ENCODE measurements at places on chromosomes 6 and 20.

DNA sequence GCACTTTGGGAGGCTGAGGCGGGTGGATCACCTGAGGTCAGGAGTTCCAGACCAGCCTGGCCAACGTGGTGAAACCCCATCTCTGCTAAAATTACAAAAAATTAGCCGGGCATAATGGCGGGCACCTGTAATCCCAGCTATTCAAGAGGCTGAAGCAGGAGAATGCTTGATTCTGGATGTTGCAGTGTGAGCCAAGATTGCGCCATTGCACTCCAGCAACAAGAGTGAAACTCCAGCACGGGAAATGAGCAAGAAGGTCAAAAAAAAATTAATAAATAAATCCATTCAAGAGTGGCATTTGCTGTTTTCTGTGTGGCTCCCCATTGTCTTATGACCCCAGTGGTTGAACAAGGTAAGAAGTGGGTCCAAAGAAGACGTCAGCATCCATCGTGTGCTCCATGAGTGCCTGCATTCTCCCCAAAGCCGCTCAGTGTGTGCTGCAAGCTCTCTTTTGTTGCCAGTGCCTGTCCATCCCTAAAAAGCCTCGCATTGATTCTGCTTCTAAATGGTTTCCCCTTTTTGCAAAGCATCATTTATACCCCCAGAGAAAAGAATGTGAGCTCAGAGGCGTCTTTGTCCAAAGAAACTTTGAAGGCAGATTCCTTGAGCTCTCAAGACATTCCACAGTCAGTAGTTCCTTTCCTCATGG is 38.8 kb upstream of the MAP3K4 start:
- DNase-seq: no peak

- DNase-seq: no peak
These were observed 561.8 kb upstream of the AGPAT4 start for GRCh38 chr6:161835500-161836215.

DNA sequence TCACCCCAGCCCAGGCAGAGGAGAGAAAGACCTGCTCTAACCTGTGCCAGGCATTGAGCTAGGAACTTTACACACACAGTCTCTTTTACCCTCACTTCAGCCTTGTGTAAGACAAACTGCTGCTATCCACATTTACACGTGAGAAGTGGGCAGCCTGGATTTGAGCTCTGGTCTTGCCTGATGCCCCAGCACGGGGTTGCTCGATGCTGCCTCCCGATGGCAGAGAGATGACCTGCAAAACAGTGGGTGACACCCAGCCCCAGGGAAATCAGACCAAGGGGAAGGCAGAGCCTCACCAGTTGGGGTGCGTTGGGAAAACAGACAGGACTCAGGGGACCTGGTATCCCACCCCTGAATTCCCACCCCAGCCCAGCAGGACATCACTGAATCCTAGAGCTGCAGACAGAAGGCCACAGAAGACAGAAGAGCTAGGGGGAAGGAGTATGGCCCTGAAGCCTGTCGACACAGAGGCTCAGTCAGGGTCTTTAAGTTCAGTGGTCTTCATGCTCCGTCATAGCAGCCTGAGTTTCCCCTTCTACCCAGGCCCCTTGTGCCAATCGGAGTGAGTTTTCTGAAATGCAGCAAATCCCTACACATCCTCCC is 990 bp downstream of the BPI start:
- DNase-seq: no peak

DNA sequence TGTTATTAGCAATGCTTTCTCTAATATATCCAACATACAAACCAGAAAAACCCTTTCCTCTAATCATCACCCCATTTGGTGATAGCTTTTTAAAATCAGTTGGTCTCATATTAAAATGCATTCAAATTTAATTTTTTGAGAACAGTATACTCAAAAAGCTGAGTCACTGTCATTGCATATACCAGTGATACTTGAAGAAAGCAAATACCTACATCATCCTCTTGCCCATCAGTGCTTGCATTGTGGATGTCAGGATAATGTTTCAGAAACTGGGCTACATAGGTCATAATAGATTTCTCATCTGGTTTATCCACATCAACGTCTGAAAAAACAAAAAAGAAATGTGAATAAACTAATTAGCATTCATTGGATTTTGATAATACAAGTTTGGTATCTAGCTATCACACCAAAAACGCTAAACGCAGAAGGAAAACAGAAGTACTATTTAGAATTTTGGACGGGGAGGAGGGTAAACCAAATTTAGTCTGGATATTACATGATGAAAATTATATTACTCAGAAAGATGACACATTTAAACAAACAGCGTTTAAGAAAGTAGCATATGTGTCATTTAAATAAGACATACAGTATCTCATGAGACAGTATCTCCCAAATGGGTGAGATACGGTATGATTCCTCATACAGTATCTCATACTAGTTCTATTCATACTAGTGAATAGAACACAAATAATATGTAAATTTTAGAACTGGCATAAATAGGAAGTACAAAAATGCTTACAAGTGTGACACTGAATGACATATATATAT is 134.6 kb downstream of the SYNE1 start:
- no peak for DNase-seq

DNA sequence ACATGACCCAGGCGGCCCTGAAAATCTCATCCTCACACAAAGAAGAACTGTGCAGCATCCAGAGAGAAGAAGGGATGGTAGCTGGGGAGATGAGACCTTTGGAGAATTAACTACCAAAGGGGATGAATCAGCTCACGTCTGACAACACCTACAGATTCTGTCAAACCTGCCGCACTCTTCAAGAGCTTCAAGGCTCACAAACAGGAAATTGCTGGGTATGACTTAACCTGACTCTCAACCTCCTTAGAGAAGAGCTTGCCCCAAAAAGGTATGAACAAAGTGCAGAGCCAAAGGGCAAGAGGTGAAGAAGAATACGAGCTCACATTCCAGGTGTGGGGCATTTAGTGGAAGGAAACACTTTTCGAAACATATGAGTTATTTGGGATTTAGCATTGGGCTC is 139.8 kb downstream of the BACH2 start:
- no peak for DNase-seq

- no peak for DNase-seq
These were observed 5.2 kb downstream of the SLC35D3 start for GRCh38 chr6:136927292-136927691.

GRCh38 chr6:28927846-28928245 is 4.1 kb upstream of the TRIM27 start:
- DNase-seq: no peak

GRCh38 chr20:61719691-61720347 is 345.9 kb downstream of the TAF4 start:
- peak; percentile 34 for DNase-seq
